ENCODE measurements at places on chromosomes 13 and 19.
A peak's percentile ranks its signal among the peaks of the same experiment; 100 is the strongest.

DNA sequence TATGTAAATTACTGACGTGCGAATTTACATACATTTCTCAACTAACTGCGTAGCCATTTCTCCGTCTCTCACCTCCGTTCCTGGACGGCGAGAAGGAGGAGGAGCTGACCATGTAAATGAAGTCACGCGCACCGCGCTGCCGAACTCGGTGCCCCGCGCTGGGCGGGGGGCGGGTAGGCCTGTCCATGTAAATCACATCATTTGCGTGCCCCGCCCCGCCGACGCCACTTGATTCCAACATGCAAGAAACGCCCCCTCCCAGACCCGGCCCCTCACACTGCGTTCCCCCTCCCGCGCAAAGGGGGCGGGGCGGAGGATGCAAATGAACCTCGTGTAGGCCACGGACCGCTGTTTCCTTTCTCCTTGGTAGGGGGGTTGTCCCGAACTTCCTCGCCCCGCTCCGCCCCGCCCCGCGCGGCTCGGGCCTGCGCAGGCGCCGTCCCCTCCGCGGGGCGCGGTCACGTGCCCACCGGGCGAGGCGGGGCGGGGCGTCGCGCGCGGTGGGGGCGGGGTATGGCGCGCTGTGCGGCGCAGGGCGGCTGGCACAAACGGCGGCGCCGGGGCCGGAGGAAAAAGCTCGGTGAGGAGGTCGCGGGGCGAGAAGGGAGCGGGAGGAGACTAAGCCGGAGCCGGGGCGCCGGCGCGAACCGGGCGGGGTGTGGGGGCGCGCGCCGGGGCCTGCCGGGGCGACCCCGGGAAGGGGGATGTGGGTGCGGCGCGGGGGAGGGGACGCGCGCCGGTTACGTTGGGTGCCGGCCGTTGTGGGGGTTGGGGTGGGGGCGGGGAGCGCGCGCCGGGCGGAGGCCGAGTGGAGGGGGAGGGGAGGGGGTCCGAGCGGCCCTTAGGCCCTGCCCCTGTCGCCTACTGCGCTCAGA is at the start of gene EGLN2:
Gene EGLN2, plus strand, starts transcription at position 509 of the 875 bp plus-strand sequence. CDS start 1,382 bp downstream, outside the sequence.
- DNase-seq, result peak; percentile 96

DNA sequence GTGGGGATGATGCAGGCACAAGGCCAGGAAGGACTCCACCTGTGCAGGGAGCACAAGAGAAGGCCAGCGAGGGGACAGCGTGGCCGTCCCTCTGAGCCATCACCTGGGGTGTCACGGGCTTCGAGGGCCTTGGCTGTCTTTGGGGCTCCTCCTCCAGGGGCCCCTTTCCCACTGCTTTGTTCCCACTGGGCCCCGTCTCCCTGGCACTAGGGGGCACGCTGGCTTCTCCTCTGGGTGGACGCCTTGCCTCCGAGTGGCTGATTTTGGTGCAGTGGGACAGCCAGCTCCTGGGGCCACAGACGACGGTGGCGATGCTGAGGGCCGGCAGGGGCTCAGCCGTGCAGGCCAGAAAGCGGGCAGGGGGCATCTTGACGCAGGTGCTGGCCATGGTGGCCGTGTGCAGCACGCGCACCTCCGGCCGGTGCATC is 43.2 kb upstream of the GRTP1 start:
- no peak for DNase-seq

DNA sequence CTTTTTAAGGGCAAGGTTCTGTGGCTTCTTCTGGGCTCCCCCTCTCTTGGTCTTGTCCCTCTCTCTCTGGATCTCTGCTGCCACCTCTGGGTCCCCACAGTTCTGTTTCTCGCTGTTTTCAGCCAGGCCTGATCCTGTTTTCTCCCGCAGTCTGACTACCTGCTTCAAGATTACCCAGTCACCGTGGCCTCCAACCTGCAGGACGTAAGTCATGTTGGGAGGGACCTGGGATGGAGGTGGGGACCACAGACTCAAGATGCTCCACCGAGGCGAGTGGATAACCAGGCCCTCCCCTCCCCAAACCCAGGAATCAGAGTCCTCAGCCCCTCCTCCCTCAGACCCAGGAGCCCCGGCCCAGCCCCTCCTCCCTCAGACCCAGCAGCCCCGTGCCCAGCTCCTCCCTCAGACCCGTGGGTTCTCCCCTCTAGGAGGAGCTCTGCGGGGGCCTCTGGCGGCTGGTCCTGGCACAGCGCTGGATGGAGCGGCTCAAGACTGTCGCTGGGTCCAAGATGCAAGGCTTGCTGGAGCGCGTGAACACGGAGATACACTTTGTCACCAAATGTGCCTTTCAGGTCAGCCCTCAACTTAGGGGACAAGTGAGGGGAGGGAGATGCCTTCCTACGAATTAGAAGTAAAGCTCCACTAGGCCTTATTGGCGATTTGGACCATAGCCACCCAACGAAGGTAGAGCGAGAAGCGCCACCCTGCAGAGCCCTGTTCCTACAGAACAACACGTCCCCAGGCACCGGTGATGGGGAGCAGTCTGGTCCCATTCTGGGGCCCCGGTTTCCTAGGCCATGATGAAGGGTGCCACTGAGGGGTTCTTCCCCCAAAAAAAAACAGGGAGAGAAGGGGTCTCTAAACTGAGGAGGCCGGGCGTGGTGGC is 2.2 kb downstream of the FLT3LG start:
- DNase-seq, result no peak

DNA sequence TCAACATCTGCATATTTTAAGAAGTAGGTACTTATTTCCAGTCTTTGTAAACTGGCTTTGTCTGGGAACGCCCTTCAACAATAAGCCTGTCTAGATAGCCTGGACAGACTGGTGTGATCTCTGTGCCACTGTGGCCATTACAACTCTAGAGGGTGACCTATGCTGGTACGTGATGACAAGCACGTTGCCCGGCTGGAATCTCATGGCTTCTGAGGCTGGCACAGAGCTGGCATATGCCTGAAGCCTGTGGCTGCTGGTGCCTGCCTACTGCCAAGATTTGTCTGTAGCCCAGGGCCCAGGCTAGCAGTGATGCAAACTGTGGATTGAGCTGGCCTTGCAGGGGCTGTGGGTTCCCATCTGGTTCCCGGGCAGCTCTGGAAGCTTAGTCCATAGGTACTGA is 34.0 kb downstream of the IGFL3 start:
- no peak for DNase-seq

DNA sequence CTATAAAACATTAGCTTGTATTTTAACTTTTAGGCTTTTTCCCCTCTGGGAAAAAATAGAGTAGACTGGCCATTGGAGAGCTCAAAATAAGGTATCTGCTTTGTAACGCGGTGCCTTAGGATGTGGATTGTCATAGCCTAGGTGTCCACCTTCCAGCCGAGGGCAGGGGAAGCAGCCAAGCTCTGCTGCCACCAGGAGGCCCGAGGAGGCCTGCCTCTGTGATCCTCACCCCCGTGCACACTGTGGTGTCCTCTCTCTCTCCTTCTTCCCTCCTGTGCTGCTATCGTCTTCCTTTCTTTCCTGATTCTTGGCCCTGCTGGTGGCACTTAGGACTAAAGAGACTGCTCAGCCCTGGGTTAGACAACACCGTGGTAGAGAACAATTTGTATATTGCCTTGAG is 11.3 kb downstream of the HNRNPM start:
- no peak for DNase-seq

All from PC-3 (cell line).